ENCODE measurements at places on chromosomes 4 and X.

DNA sequence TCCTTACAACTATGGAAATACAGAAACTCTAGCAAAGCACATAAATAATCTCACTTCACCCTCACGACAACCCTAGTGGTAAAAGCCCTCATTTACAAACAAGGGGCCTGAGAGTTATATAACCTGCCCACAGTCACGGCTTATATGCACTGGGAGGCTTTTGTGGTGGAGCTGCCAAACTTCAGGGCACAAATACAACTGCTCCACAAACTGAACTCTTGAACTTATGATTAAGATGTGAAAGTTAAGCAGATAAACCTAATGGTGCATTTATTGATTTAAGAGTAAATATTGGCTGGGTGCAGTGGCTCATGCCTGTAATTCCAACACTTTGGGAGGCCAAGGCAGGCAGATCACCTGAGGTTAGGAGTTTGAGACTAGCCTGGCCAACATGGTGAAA is 19.0 kb downstream of the SLC2A9 start:
- no peak for DNase-seq

GRCh38 chr4:89894649-89895550 is at the start of gene MMRN1:
Gene MMRN1 (plus strand): TSS chr4:89894854. CDS start chr4:89894972, 118 bp downstream.
- DNase-seq: no peak

DNA sequence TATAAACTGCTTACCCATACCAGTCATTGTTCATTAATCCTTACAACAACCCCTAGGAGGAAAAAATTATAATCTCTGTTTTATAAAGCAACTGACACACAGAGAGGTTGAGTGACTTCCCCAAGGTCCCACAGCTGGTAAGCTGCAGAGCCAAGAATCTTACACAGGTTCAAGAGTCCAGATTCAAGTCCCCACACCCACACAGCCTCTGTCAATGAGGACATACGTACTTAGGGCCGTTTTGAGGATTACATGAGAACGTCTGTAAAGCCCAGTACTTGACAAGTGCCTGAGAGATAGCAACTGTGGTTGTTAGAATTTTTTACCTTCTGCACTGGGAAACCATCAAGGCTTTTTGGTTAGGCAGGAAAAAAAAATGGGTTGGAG is 556 bp upstream of the SLC25A43 start:
- DNase-seq: no peak

DNA sequence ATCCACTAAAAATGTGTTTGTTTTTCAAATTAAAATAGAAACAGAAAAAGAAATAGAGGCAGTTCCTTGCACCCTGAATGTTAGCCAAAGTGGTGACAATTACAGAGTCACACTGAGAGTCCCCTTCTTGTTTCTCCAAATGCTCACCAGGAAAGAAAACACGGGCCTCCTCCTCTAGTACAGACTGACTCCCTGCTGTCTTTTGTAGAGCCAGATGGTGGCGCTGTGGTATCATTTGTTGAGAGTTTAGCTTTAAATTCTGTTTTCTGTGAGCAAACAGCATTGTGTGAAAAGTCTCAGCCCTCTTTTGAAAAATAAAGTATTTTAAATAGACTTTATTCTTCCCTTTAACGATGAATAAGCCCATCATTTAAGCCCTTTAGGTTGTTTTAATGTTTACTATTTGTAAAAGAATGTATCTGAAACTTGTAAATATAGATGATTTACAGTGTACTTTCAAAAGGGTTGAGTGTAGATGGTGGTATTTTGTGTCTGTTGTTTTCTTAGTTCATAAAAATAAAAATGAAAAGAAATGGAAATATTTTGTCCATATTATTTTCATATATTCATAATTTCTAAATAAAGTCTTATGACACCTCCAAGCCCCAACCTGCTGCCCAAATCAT is 36.9 kb upstream of the ATOH1 start:
- DNase-seq: no peak

- DNase-seq: no peak
These were observed 42.5 kb downstream of the UNC5C start for GRCh38 chr4:95506264-95506663.

GRCh38 chr4:16442296-16442695 is 216.0 kb upstream of the TAPT1 start:
- DNase-seq: no peak

Data from activated CD8-positive, alpha-beta memory T cell treated with anti-CD3 and anti-CD28 coated beads, Interleukin-2, amount 50 U/mL, for 4 hours (primary cell).